ENCODE measurements at places on chromosomes 4 and X.

DNA sequence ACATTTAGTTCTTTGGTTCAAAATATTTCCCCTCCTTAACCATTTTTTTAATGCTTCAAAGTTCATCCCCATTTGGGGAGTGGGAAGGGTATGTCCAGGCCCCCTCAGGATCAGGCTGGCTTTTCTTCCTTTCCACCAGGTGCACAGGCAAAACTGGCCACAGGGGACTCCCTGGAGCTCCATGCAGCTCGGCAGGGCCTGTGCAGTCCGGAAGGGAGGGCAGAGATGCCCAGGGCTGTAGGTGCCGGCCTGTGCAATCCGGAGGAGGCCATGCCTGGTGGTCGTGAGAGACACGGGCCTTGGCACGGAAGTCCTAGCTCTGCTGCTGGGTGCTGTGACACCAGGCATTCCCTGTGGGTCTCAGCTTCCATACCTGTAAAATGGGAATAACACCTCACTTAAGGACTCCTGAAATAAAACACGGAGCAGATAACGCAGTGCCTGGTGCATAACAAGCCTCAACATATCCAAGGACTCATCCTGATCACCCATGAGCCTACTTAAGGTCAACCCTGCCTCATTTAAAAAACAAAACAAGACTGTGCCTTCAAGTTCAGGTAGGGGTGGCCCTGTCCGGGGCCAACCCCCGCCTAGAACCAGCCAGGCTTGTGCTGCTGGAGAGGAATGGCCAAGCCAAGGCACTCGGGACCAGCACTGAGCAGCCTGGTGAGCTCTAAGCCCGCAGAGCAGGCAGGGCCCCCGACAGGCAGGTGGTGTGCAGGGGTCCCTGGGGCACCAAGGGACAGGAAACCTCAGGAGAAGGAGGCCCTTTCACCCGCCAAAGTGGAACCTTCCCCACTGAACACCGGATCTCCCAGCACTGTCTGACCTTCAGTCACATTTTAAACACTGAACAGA, 21.2 kb upstream of the CYP4V2 start:
- H3K27ac ChIP-seq, result no peak overlapping the region
- no peaks in the 10 kb centered on the region for H3K36me3 ChIP-seq
- no peak overlapping the region for H3K4me3 ChIP-seq
- H3K4me1 ChIP-seq, result no peaks in the 10 kb centered on the region
- H3K27me3 ChIP-seq, result no peaks in the 10 kb centered on the region

- H3K4me1 ChIP-seq, result no peaks in the 10 kb centered on the region
- DNase-seq, result no peak
- no peaks in the 10 kb centered on the region for H3K36me3 ChIP-seq
- no peak overlapping the region for H3K27ac ChIP-seq
These were observed 20.4 kb upstream of the PUDP start for GRCh38 chrX:7168371-7168770.

DNA sequence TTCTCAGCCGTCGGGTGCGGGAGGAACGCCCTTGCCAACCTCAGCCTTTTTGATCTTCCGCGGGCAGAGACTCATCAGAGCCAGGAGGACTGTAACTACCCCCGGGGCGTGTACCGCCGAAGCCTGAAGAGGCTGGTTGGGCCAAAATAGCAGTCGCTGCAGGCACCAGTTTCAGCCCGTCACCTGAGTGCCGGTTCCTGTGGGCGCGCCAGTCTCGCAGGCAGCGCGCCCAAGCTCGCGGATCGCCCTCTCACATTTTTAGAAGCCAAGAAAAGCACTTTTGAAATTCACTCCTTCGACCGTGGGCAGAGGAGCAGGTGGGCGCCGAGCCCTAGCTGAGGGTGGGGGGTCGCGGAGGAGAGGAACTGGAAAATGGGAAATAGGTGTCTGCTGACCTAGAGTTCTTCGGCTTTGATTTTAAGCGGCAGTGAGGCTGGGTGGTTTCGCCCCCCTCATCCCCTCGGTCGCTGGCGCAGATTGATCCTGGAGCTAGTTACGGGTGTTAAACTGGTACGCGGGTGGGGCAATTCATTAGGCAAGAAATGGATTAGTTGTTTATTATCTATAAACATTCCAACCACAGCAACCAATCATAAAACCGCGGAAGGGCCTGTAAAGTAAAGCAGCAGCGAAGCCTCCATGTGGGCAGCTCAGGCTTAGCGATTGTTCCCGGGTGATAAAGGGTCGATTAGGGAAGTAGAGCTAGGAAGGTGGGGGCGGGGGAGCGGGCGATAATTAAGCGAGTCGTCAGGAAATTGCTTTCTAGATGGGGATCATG, 69.2 kb downstream of the FBXO8 start:
- H3K27me3 ChIP-seq, result peaks cover 89% of the 10 kb centered on the region
- peaks cover 35% of the 10 kb centered on the region for H3K4me1 ChIP-seq
- no peak for DNase-seq
- no peak overlapping the region for H3K27ac ChIP-seq
- H3K4me3 ChIP-seq, result no peak overlapping the region
- H3K36me3 ChIP-seq, result no peaks in the 10 kb centered on the region

- no peak overlapping the region for H3K27ac ChIP-seq
- no peak for DNase-seq
- H3K4me3 ChIP-seq, result no peak overlapping the region
- no peaks in the 10 kb centered on the region for H3K36me3 ChIP-seq
- no peaks in the 10 kb centered on the region for H3K4me1 ChIP-seq
These were observed 95.9 kb upstream of the RPS6KA3 start for GRCh38 chrX:20362268-20363267.

GRCh38 chrX:6299724-6300123, 71.1 kb upstream of the NLGN4X start:
- no peaks in the 10 kb centered on the region for H3K27me3 ChIP-seq
- no peak for DNase-seq
- no peak overlapping the region for H3K27ac ChIP-seq
- no peaks in the 10 kb centered on the region for H3K4me1 ChIP-seq
- H3K4me3 ChIP-seq, result no peak overlapping the region
- no peaks in the 10 kb centered on the region for H3K36me3 ChIP-seq

GRCh38 chrX:7115557-7115956, 32.0 kb upstream of the STS start:
- DNase-seq, result no peak
- H3K4me1 ChIP-seq, result no peaks in the 10 kb centered on the region
- no peak overlapping the region for H3K27ac ChIP-seq
- H3K4me3 ChIP-seq, result no peak overlapping the region
- no peaks in the 10 kb centered on the region for H3K27me3 ChIP-seq

DNA sequence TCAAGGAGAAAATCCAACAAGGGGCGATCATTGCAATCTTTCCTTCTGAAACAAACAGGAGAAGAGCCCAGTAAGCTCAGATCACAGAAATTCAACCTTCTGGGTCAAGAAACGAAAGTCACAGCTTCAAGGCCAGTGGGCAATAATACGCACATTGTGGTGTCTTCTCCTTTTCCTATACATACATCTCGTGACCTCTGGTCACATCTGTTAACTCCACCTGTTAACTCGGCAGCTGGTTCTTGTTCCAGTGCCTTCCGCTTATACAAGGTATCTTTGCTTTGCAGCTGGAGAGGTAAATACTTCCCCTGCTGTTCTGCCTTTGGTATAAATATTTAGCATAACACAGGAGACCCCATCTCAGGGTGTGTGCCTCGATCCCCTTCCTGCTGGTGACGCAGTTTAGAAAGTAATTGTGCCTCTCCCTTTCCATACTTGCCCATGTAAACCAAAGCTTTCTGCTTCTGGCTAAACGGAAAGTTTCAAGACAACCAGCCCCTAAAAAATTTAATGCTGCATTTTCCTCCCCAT, 45.0 kb downstream of the CCDC149 start:
- H3K27me3 ChIP-seq, result no peaks in the 10 kb centered on the region
- H3K4me1 ChIP-seq, result no peaks in the 10 kb centered on the region
- H3K27ac ChIP-seq, result no peak overlapping the region
- DNase-seq, result no peak

DNA sequence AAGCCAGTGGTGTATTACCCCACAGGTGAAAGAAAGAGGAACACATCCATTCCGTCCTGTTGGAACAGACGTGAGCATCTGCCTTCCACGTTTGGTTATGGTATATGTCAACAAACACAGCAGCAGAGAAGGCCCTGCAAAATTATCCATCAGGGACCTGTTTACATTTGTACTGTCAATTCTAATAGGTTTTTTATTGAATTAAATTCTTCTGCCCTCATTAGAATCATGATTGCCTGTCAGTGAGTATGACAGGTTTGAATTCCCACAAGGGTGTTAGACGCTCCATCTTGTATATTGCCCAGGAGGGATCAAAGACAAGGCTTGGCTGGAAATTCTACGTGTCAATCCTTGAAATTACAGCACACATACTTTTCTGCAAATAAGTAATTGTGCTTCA, 339.9 kb upstream of the NOCT start:
- H3K27me3 ChIP-seq, result no peaks in the 10 kb centered on the region
- no peak overlapping the region for H3K27ac ChIP-seq
- no peak overlapping the region for H3K4me3 ChIP-seq
- DNase-seq, result no peak
- H3K36me3 ChIP-seq, result no peaks in the 10 kb centered on the region

DNA sequence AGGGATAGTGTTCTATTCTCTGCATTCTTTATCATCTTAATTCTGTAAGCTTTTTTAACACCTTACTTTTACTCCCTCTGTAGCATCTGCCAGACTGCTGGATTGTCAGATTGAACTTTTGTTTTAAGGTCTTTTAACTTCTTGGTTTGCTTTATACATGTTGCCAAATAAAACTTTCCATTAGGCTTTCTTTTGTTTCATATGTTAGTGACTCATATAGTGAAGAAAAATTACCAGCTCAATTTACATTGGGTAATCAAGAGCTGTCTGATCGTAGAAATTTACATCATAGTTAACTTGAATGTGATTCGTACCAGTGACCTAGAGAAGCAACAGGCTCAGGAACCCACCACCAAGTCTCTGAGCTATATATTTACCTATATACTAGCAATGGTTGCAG, 28.5 kb upstream of the KLHL4 start:
- H3K4me3 ChIP-seq, result no peak overlapping the region
- H3K27me3 ChIP-seq, result no peaks in the 10 kb centered on the region
- H3K36me3 ChIP-seq, result no peaks in the 10 kb centered on the region
- H3K4me1 ChIP-seq, result no peaks in the 10 kb centered on the region
- DNase-seq, result no peak

DNA sequence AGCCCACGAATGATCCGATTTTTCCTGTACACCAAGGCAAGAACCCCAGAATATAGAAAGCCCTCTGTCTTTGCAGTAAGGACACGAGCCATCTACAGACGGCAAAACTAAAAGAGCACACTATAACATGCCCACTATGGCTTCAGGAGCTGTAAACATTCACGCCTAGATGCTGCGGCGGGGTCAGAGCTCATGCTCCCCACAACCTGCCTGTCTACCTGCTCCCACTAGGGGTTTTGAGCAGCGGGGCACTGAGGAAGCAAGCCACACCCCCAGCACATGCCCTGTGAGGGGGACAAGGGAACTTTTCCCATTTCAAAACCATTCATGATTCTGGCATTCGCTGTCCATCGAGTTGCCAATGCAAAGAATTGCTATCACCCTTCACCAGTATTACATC, 144.8 kb downstream of the PAPSS1 start:
- H3K27ac ChIP-seq, result no peak overlapping the region
- no peak overlapping the region for H3K4me3 ChIP-seq
- no peaks in the 10 kb centered on the region for H3K27me3 ChIP-seq
- DNase-seq, result no peak
- no peaks in the 10 kb centered on the region for H3K4me1 ChIP-seq

DNA sequence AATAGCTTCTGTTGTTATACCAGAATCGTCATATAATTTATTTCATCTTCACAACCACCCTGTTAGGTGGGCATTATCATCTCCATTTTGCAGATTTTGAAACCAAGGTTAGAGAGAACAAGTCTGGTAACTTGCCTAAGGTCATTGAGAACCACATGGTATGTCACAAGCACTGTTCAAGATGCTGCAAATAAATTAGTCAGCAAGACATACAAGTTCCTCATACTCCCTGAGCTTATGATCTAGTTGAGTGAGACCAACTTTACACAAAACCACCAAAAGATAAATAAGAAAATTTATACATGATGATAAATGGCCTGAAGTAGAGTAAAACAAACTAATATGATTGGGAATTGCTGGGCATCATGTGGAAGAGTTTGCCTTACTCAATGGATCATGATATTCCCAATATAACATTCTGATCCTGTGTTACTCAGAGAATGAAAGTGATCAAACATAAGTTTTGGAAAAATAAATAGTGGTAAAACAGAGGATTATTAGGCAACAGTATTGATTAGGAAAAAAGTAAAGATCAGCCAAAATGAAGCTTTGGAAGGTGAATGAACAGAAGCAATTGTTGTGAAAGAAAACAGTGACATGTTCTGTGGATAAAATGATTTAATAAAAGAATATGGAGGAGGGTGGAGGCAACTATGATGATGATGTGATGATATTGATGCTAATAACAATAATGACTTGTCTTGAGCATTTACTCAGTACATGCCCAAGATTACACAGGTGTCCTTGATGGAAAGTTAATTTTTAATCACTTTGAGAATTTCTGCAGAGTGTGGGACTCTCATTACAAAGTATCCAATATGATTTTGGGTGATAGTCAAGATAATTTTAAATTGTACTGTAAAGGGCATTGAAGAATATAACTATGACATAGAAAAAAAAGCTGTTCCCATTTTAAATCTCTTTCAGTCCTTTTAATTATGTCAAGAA, 34.1 kb upstream of the IL1RAPL1 start:
- H3K27me3 ChIP-seq, result no peaks in the 10 kb centered on the region
- DNase-seq, result no peak
- H3K4me1 ChIP-seq, result no peaks in the 10 kb centered on the region

- H3K27ac ChIP-seq, result no peak overlapping the region
- H3K36me3 ChIP-seq, result no peaks in the 10 kb centered on the region
- no peaks in the 10 kb centered on the region for H3K27me3 ChIP-seq
These were observed 149.0 kb downstream of the CXXC4 start for GRCh38 chr4:104345598-104346242.

- no peak overlapping the region for H3K4me3 ChIP-seq
- H3K36me3 ChIP-seq, result no peaks in the 10 kb centered on the region
- H3K4me1 ChIP-seq, result no peaks in the 10 kb centered on the region
- H3K27ac ChIP-seq, result no peak overlapping the region
These were observed 335.7 kb upstream of the FSTL5 start for GRCh38 chr4:162499478-162499877.

- no peaks in the 10 kb centered on the region for H3K36me3 ChIP-seq
- H3K27me3 ChIP-seq, result no peaks in the 10 kb centered on the region
These were observed 15.4 kb upstream of the C1QTNF7 start for GRCh38 chr4:15412461-15412860.

All from effector memory CD4-positive, alpha-beta T cell (primary cell).